NCI-H345 (cell line): ENCODE measurements at places on chromosomes 16 and 17.

DNA sequence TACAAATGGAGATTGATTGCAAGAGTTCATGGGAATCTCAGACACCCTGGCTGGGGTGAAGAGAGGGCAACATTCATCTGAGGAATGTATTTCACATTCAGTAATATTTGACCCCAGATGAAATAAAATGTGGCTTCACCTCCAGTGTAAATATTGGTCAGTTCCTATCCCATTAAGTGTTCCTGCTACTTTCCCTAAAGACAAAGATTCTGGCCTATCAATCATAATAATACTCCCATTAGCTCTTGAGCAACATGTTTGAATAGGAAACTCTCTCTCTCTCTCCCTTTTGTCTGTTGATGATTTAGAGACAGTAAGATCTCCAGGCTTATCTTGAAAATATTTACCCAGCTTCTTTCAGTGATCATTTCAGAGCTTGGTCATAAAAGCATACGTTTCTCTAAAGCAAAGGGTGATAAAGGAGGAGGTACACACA is 70.1 kb downstream of the KCNJ2 start:
- no peak for DNase-seq

- no peak for DNase-seq
Observed at GRCh38 chr17:71252436-71252835, 868.4 kb upstream of the SOX9 start.

- no peak for DNase-seq
Observed at GRCh38 chr17:72093707-72094106, 27.1 kb upstream of the SOX9 start.

GRCh38 chr16:22092143-22092933 is at the start of gene VWA3A:
TSS of gene VWA3A (plus strand) at chr16:22092541. CDS start at chr16:22092638, 97 bp downstream.
- peak; percentile 3 for DNase-seq

- DNase-seq, result no peak
Observed at GRCh38 chr17:71726341-71726740, 394.5 kb upstream of the SOX9 start.

DNA sequence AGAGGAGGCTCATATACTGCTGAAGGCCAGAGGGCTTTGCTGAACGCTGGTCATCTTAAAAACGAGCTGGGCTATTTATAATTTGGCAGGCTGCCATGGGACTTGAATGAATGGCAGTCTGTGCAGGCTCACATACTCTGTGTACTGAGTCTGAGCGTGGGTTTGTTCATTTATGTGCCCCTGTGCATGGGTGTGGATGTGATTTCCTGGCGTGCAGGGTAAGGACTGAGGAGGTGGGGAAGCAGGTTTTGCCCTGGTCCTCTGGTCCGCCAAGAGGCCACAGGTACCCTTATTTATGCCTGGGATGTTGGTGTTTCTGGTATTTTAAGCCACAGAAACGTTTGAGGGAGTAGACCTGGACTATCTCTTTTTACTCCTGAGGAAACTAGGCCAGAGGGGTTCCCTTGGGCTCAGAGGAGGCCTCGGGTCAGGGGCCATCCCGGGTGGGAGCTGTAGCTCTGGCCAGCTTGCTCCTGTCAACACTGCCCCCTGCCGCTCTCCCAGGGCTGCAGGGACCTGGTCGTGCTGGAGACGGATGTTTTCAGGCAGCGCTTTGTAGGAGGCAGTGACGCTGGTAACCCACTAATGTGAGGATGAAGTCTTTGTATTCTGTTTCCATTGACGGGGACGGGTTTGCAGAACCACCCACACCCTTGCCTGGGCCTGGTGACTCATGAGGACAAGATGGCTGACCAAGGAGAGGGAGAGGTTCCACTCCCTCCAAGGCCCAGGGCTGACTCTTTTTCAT is 184.4 kb downstream of the MSI2 start:
- DNase-seq, result peak; percentile 77

DNA sequence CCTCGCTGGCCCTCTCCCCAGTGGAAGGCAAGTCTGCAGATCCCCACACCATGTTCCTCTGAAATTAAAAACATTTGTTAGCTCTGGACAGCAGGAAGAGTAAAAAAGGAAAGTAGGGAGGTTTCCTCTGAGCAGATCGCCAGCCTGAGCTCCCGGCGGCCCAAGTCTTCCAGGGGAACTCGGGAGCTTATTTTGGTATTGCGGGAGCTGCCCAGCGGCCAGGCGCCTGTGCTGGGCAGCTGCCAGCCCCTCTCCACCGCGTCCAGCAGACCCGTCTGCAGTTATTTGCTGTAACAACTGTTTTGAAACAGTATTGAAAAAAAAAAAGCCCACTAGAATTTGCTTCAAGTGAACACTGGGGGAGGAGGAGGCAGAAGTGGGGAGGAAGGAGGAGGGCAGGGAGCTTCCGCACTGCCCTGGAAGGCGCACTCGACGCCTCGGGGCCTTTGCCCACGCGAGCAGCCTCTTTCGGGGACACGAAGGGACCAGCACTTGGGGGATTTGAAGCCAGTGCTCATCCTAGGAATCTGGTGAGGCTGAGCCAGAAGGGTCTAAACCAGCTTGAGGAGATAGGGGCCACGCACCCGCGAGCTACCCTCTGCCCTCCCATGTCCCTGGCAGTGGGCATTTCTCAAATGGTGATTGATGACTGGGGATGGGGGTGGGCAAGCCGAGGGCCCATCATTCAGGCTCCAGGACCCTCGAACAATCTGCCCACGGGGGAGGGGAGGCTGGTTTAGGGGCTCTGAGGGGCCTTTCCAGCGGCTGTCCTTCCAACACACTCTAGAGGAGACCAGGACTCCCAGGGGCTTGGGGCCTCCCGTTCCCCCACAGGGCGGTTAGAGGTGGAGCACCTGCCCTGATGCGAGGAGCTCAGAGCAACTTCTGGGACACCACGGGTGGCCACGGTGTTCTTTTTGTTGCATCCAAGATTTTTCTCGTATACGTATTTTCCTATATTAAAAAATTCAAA is 3.0 kb upstream of the BAHCC1 start:
- no peak for DNase-seq

DNA sequence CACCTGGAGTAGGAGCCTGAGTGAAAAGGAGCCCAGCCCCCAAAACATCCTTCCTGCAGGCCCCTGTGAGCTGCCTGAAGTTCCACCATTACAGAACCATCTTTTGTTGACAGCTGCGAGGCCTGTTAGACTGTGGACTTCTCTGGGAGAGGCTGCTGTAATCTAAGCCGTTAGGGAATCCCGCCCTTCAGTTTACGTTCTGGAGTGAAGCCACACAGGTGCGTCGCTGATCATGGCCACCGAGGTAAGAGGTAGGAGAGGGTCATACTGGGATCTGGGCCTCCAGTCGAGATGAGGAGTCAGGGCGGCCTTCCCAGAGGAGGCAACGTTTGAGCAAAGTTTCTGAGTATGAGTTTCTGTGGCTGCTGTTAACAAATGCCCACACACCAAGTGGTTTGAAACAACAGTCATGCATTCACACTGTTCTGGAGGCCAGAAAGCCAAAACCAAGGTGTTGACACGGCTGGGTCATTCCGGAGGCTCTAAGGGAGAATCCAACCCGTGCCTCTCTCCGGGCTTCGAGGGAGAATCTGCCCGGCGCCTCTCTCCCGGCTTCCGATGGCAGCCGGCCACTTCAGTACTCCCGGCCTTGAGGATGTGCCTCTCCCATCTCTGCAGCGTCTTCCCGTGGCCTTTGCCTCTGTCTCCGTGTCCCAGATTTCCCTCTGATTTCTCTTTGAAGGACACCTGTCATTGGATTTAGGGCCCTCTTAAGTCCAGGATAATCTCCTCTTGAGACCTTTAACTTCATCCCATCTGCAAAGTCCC is 26.6 kb upstream of the ATP2C2 start:
- no peak for DNase-seq

DNA sequence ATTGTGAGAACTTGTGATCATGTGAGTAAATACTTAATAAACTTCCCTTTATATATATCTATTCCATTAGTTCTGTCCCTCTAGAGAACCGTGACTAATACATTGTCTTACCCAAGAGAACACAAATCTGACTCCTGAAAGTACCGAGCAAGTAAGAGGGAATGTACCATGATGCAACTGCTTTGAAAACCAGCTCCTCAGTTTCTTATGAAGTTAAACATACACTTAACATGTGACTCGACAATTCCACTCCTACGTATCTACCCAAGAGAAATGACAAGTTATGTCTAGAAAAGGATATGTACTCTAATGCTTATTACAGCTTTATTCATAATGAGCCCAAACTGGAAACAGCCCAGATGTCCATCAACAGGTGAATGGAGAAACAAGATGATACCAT is 8.8 kb upstream of the GJD3 start:
- DNase-seq, result no peak

- no peak for DNase-seq
Observed at GRCh38 chr16:66271074-66272060, 95.1 kb upstream of the CDH5 start.

GRCh38 chr16:31333686-31334649 is 21.0 kb upstream of the ITGAX start:
- DNase-seq, result peak; percentile 20

DNA sequence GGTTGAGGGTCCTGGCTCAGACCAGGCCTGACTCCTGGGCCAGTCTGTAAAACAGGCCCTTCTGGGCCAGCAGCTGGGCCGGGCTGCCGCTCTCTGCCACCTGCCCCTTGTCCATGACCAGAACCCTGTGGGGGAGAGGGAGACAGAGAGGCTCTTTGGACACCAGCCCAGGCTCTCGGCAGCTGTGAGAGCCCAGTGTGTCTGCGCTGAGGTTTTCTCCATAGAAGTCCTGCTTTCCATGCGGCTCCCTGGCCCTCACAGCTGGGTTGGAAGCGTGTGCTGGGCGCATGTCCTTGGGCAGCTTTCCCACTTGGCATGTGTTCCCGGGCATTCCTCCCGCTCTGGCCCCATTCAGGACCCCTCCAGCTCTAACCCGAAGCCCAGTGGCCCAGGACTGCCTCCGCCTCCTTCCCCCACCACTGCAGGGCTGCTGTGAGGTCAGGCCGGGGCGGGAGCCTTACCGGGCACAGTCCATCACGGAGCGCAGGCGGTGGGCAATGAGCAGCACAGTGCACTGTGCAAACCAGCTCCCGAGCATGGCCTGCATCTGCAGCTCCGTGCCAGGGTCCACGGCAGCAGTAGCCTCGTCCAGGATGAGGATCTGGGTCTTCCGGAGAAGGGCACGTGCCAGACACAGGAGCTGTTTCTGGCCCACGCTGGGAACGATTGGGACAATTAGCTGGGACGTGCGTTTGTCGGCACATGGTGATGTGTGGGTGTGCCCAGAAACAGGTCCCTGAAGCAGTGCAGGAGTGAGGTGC is 73.0 kb downstream of the ABCC6 start:
- no peak for DNase-seq

GRCh38 chr16:57100445-57100844 is 8.1 kb downstream of the CPNE2 start:
- DNase-seq, result no peak

GRCh38 chr16:10995565-10995964 is 51.2 kb downstream of the CLEC16A start:
- no peak for DNase-seq

GRCh38 chr17:57115377-57115776 is 30.3 kb downstream of the AKAP1 start:
- no peak for DNase-seq

DNA sequence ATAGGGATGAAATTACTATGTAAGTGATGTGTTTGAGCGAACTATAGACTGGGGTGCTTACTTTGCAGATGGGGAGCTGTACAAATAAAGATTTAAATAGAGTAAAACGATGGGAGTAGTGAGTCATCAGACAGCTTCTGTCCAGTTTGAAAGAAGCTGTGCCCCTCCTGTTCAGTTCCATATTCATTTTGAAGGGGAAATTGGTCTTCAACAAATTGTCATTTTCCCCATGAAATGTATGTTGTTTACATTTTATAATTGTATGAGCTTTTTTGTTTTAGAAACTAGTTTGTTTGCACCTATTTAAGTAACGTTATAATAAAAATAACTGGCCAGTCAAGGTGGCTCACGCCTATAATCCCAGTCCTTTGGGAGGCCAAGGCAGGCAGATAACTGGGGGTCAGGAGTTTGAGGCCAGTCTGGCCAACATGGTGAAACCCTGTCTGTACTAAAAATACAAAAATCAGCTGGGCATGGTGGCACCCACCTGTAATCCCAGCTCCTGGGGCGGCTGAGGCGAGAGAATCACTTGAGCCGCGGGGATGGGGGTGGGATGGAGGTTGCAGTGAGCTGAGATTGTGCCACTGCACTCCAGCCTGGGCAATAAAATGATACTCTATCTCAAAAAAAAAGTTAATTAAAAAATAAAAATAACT is 20.2 kb downstream of the SEC14L1 start:
- peak; percentile 78 for DNase-seq

GRCh38 chr17:16882243-16882925 is 89.5 kb downstream of the TNFRSF13B start:
- no peak for DNase-seq

- no peak for DNase-seq
Observed at GRCh38 chr16:3963203-3963602, 82.7 kb upstream of the CREBBP start.

GRCh38 chr17:66662496-66662895 is 172.4 kb upstream of the CACNG5 start:
- DNase-seq, result no peak

- peak; percentile 65 for DNase-seq
Observed at GRCh38 chr16:5024632-5025031, 9.1 kb downstream of the NAGPA start.

DNA sequence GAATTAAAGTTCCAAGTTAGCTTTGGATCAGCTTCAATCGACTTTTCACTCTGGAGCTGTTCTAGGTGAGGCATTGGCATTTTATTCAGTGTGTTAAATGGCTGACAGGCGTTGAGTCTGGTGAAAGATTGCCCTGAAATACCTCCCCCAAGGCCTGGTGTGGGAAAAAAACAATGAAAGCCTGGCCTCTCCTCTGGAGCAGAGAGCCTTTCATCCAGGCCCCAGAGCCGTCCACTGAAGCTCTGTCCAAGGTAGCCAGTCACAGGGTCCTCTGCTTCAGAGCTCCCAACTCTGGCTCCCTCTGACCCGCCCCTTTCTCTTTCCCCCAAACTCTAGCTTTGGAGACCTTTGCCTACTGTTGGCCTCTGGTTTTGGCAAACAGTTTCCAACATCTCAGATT is 123.6 kb upstream of the CRHR1 start:
- DNase-seq, result no peak

DNA sequence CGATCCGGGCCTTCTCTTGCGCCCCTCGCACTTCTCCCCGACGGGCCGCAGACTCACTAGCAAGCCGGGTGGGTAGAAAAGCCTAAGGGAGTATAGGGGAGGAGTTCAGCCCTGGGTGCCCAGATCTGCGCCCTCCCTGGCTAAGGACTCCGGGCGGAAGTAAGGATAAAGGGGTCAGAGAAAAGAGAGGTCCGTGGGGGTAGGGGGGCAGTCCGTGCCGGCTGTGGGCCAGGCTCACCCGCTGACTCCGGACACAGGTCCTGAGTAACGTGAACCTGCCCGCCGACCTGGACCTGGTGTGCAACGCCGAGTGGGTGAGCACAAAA is 1.8 kb downstream of the NAGS start:
- peak; percentile 45 for DNase-seq
